ENCODE measurements at places on chromosomes 7 and 10.

GRCh38 chr10:113104047-113104446 is 154.0 kb downstream of the TCF7L2 start:
- ATAC-seq, result no peak

DNA sequence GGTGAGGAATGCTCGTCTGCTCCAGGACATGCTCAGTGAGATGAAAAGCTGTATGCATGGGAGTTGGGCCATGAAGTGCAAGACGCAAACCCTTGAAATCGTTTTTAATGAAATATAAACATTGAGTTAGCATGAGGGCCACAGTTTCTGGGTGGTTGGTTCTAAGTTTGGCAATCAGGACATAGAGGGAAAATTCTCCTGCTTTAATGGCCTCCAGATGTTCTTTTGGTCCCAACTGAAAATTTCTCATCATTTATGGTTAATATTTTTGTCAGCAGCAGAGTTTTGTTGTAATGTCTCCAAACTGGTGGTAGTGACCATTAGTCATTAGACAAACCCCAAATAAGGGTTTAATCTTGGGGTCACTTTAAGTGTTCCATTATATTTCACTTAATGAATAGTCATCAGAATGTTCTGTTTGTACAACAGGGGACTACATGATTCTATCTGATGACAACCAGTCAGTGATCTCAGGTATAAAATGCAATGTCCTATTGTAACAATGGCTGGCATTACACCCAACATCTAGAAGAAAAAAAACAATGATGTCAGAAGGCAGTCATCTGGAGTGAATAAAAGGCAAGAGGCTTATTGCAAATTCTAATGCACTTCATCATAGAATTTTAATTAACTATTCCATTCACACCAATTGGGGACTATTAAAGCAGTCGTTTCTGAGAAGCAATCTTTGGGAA is 197.4 kb downstream of the JCAD start:
- no peak for ATAC-seq

DNA sequence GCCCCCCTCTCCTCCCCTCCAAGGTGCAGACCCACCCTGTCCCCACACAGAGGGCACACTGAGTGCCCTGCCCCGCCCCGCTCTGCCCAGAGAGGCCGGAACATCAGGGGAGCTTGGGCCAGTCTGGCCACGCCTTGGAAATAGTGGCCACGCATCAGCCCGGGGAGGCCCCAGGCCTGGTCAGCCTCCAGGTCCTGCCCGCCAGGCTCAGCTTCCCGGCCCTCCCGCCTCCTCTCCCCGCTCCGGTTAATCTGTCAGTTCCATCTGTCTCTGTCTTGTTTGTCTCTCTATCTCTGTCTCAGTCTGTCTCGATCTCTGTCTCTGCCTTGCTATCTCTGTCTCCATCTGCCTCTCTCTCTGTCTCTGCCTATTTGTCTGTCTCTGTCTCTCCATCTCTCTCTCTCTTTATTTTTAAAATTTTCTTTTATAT is 28.9 kb upstream of the TNRC18 start:
- no peak for ATAC-seq

GRCh38 chr10:102419269-102420180 is 940 bp upstream of the PSD start:
- no peak for ATAC-seq

GRCh38 chr7:44824894-44825526 is 22.9 kb downstream of the H2AZ2 start:
- ATAC-seq, result no peak

- no peak for ATAC-seq
Measured at GRCh38 chr7:37924491-37925041, 4.1 kb downstream of the EPDR1 start.

DNA sequence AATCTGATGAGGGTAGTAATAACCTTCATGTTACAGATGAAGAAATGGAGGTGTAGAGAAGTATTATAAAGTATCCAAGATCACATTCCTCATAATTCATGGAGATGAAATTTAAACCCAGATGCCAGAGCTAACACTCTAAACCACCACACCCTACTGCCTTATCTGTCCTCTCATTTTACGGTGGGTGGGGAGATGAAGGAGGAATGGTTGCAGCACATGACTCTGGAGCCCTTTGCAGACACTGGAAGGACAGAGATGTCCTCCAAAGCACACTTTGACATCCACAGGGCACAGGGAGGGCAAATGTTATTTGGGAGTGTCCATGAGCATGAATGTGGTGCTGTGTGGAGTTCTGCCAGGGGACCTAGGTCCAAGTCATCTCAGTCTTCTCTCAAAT is 1.1 kb downstream of the PLEKHS1 start:
- ATAC-seq, result no peak

DNA sequence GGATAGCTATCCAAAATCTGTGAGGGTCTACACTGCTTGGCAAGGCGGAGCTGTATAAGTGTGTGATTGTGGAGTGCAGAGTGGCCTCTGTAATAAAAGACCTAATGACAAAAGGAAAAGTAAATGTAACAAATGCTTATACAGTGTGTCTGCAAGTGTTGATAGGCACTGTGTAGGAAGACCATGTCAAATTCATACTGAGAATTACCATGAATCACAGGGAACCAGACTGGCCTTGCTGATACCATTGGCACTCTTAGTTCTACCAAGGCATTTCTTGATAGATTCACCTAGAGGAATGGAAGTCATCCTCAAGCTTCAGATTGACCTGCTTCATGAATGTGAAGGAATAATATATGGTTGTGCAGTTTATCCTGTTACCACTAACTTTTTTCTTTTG is 58.8 kb downstream of the CYCS start:
- ATAC-seq, result no peak

DNA sequence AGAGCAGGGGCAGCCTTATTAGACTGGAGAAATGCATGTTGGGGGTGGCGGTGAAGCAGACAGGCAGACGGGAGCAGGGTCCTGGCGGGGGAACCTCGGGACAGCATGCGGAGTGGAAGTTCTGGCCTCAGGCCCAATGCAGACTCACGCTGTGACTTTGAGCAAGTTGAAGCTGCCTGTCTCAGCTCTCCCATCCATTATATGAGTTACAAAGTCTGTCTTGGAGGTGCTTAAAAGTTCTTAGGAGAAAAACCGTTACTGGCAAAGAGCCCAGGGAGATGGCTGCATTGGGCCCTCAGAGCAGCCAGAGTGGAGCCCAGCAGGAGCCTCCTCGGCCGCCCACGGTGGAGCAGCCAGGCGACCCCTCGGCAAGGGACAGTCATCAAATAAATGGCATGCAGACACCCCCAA is 509.5 kb downstream of the PLXNA4 start:
- peak; percentile 34 for ATAC-seq

DNA sequence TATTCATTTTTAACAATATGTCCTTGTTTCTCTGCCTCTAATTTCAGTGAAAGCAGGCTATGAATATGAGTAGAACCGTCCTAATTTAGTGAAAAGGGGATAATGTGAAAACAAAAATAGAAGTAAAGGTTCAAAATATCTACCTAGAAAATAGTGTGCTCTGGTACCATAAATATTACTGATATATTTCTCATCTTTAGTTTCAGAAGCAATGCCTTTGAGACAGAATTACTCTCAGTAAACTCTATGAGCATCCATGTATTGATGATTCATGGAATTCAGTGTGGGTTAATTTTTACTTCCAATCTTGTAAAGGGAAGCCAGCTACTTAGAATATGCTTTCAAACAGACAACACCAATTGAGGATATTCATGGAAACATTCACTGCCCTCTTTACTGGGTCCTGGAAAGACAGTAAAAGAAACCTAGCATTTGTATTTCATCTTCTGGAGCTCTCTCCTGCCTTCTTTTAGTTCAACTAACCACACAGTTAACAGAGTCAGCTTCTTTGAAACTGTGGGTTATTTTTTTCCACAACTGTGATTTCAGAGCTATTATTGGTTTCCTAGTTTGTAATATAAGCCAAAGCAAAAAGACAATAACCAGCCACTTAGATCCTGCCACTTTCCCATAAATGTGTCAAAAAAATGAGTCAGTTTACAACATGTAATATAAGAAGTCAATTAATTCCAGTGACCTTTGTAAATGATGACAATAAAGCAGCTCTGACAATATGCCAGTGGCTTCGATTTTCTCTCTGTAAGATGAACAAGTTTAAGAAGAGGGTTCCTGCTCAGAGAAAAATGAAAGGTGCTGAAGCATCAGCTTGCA is 1.7 kb downstream of the LRRN3 start:
- ATAC-seq, result no peak

DNA sequence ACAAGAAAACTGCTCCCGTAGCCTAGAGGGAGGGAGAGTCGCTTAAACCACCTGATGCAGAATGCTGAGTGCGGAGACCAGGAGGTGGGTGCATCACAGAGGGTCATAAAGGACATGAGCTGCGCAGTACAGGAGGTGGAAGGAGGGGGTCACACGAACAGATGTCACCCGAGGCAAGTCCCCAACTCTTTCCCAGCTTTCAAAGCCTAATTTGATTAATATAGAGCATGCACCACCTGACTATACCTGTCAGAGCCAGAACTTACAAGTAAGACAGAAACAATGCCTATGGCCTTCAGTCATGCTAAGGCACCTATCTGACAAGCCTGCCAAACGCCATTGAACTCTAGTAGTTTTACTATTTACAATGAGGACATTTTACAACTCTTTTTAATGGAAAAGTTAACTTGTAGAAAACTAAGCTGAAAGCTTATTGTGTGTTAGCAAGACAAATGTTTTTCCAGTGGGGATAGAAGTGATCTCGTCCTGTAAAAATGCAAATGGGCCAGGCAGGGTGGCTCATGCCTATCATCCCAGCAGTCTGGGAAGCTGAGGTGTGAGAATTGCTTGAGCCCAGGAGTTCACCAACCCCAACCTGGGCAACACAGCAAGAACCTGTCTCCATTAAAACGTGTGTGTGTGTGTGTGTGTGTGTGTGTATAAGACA is 1.1 kb upstream of the VOPP1 start:
- ATAC-seq, result no peak

DNA sequence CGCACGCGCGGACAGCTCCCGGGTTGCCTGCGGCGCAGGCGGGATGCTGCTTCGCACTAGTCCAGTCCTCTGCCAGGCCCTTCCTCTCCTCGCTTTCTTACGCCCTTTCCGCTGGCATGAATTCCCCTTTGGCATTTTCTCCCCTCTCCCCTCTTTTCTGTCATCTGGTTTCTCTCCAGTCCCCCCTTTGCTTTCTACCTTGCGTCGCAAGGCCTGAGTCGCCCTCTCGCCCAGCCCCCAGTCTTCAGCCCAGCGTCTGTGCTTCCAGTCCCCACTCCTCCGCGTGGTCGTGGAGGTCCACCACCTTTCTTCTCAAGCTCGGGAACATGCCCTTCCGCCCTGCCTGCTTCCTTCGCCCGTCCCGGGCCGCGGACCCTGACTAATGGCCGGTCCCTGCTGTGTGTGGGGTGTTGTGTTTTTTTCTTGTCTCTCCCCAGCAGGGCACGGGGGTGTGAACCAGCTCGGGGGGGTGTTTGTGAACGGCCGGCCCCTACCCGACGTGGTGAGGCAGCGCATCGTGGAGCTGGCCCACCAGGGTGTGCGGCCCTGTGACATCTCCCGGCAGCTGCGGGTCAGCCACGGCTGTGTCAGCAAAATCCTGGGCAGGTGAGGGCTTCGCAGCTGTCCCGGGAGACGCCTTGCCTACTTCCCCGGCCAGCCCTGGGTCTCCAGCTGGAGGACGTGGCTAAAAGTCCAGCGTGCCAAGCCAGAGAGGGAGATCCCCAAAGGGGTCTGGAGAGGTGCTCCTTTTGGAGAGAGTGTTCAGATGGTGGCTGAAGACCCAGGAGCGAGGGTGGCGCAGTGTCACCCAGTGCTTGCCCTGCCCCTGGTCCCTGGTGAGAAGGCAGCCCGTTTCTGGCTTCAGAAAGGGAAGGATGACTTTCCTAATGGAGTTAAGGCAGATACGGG is 4.2 kb downstream of the PAX2 start:
- ATAC-seq, result no peak

DNA sequence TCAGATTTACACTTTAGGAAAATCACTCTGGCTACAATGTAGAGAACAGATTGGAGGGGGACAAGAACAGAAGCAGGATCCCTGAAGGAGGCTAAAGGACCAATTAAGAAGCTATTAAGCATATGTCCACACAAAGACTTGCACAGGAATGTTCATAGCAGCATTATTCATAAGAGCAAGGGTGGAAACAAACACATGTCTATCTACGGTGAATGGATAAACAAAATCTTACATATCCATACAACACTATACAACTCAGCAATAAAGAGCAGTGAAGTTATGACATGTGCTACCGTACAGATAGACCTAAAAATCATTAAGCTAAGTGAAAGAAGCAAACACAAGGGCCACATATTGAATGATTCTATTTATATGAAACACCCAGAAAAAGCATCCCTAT is 10.4 kb downstream of the CHCHD3 start:
- no peak for ATAC-seq

All from gastroesophageal sphincter (tissue), 4 donors.